ENCODE measurements at places on chromosomes 11 and 22. TPM values are rescaled to one million over a fixed set of nuclear protein-coding genes. Genes with fewer than 3 reads are reported as not detected.

DNA sequence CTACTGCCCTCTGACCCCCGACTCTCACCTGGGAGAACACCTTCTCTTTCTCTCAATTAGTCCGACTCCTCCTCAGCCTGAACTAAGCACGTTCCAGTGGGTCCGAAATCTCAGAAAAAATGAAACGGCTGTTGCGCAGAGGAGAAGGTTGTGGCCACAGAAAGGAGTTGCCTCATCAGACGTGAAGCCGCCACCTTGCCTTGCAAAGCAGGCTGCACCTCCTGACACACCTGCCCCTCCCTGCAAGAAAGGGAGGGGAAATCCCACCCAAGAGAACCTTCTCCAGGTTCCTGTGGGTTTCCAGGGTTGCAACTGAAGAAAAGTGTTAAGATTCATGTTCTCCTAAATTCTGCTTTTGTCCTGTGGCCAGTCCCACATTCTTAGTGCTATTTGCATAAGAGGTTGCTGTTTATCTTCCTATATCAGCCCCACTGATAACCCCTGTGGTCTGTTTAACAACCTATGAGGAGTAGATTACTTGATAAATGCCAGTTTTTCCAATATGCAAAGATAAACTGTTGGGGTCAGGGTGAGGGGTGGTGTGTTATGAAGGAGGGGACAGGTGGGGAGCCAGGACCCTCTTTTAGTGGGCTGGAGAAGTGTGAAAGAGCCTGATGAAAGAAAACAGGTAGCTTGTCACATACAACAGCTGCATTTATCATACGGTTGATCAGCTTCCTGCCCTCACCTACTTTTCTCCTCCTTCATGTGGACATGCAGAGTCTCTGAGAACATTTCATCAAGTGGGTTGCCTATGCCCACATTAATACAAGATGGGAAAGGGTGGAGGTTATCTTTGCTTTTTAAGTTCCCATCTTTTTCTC lies 18.2 kb downstream of the ZBTB16 start:
- DNase-seq, result no peak
- no peaks in the 10 kb centered on the region for H3K27me3 ChIP-seq
- peaks cover 99% of the 10 kb centered on the region for H3K4me1 ChIP-seq
- H3K4me3 ChIP-seq, result no peak overlapping the region

DNA sequence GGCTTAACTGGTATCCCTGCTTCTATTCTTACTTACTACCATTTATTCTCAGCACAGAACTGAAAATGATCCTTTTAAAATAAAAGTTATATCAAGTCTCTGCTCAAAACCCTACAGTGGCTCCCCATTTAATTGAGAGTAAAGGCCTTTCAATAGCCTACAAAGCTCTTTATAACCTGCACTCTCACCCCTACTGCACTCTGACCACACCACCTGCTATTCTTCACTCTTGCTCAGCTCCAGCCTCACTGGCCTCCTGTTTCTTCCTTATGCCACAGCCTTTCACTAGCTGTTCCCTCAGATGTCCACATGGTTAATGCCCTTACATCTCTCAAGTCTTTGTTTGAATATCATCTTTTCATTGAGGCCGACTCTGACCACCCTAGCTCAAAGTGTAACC lies 40.9 kb upstream of the PPP2R1B start:
- no peak overlapping the region for H3K27ac ChIP-seq
- DNase-seq, result no peak
- no peaks in the 10 kb centered on the region for H3K27me3 ChIP-seq
- H3K36me3 ChIP-seq, result peaks cover 31% of the 10 kb centered on the region
- H3K4me1 ChIP-seq, result no peaks in the 10 kb centered on the region

DNA sequence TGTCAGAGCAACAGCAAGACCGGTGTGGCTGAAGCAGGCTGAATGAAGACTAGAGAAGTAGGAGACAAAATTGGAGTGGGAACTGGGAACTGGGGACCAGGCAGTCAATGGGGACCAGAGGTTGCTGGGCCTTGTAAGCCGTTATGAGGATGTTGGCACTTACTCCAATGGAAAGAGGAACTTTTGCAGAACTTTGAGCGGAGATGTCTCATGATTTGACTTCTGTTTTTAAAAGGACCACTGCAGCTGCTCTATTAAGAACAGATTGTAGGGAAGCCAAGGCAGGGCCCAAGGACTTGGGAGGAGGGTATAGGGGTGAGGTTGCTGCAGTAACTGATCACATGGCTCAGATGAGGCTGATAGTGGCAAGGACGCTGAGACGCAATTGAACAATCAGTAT lies 34.2 kb downstream of the IL18 start:
- H3K4me1 ChIP-seq, result peaks cover 6% of the 10 kb centered on the region
- DNase-seq, result no peak
- no peak overlapping the region for H3K4me3 ChIP-seq
- no peaks in the 10 kb centered on the region for H3K27me3 ChIP-seq
- H3K36me3 ChIP-seq, result no peaks in the 10 kb centered on the region

DNA sequence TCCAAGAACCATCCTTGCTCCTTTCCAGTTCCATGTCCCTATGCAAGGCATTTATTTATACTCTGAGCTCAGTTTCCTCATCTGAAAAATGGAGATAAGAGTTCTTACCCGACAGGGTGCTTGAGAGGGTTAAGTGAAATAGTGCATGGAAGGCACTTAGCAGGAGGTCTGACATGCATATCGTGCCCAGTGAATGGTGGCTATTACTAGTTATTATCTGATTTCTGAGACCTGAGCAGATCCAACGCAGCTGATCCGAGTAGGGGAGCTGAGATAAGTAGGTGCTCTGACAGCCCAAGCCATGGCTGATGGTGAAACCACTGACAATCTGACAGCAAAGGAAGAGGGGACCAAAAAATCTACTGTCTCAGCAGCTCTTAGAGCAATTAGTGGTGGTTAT lies 24.9 kb downstream of the NAV2 start:
- H3K36me3 ChIP-seq, result no peaks in the 10 kb centered on the region
- DNase-seq, result no peak
- peaks cover 8% of the 10 kb centered on the region for H3K4me1 ChIP-seq
- no peak overlapping the region for H3K27ac ChIP-seq
- no peaks in the 10 kb centered on the region for H3K27me3 ChIP-seq

The THAP12 gene
- 36.8 TPM for total RNA-seq

GRCh38 chr22:20402960-20403778 lies 9.2 kb downstream of the ZNF74 start:
- no peak overlapping the region for H3K27ac ChIP-seq
- no peaks in the 10 kb centered on the region for H3K4me1 ChIP-seq
- H3K4me3 ChIP-seq, result no peak overlapping the region
- no peak for DNase-seq

DNA sequence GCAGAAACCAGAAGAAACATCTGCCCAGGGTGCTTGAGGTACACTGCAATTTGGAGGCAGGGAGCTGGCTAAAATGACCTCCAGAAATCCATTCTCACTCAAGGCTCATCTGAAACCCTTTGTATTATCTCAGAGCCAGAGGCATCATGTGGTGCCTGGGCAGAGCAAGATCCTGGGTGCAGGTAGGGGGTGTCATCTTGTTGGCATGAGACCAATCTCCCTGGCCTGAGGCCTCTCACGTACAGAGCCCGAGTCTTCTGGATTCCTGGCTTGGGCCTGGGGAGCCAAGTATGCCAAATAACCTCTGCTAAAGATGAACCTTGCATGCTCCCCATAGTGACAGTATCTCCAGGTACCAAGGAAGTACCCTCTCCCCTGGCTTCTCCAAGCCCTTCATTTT lies 2.4 kb downstream of the LMO1 start:
- no peaks in the 10 kb centered on the region for H3K36me3 ChIP-seq
- no peak overlapping the region for H3K4me3 ChIP-seq
- H3K27me3 ChIP-seq, result peaks cover 55% of the 10 kb centered on the region
- DNase-seq, result peak; percentile 3
- no peak overlapping the region for H3K27ac ChIP-seq
